NCI-H774 (cell line): ENCODE measurements at places on chromosomes 4 and X.
A peak's percentile ranks its signal among the peaks of the same experiment; 100 is the strongest.

- DNase-seq = no peak
These were observed 137.9 kb downstream of the PJA1 start for GRCh38 chrX:69027181-69028005.

DNA sequence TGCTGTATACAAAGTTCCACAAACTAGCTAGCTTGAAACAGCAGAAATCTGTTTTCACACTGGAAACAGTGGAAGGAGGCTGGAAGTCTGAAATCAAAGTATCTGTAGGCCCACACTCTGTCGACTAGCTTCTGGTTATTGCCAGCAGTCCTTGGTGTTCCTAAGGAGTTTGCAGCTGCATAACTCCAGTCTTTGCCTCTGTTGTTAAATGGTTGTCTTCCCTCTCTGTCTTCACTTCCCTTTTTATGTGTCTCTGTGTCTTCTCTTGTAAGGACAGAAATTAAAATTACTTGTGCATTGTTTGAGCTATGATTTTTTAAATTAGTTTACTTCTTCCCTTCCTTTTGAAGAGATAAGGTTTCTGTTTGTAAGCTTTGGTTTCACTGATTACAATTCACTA, 8.2 kb downstream of the MTHFD2L start:
- DNase-seq = no peak

DNA sequence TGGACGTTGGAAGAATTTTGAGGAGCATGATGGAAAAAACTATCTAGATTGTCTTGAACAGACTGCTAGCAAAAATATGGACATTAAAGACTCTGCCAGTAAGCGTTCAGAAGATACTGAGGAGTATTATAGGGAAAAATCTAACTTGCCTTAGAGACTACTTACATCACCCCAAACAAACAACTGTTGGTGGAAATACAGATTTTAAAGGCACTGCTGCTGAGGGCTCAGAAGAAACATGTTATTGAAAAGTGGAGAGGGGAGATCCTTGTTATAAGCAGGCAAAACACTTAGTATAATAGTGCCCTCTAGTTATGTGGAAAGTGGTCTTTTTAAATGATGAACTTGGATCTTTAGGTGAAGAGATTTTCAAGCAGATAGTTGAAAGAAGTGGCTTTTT, 29.2 kb downstream of the MAD2L1 start:
- DNase-seq = no peak

DNA sequence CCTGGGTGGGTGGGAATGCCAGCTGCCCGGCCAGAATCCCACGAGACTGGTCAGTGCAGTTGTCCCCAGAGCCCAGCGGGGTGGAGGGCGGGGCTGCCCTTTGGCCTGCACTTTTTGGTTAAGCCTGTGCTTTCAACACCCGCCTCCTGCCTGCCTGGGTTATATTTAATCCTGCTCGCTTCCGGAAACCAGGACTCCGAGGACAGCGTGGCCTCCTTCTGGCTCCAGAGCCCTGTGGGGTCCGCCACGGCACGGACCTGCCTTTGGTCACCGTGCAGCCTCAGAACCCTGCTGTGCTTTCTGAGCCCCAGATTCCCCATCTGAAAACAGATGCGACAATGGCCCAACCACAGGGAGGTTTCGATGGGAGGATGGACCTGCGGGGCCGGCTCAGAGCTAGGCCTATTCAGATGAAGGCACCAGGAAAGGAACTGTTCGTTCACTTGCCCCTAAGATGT, 29.4 kb upstream of the KIAA0232 start:
- no peak for DNase-seq

GRCh38 chrX:111831343-111831742, 44.6 kb upstream of the TRPC5OS start:
- DNase-seq = peak; percentile 70

- DNase-seq = no peak
These were observed 41.6 kb upstream of the CXorf38 start for GRCh38 chrX:40688929-40689328.

DNA sequence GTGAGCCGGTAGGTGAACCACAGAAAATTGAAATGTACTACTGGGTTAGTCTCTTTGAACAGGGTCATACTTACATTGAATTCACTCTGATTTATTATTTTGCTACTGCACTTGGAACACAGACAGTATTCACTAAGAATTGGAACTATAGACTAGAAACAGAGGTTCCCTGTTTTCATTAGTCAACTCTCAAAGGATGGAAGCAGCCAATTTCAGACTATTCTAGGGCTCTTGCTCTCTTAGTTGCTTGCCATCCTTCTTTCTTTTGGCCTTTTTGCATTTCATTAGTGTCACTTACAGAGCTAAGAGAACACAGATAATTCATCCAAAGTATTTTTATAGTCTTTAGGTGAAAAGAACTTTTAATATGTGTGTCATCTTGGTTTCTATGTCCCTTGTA, 52.6 kb downstream of the SHROOM3 start:
- no peak for DNase-seq

- DNase-seq = no peak
These were observed 94.3 kb upstream of the LEF1 start for GRCh38 chr4:108263057-108263456.

GRCh38 chr4:113958766-113959538, 20.5 kb downstream of the ARSJ start:
- DNase-seq = peak; percentile 74

DNA sequence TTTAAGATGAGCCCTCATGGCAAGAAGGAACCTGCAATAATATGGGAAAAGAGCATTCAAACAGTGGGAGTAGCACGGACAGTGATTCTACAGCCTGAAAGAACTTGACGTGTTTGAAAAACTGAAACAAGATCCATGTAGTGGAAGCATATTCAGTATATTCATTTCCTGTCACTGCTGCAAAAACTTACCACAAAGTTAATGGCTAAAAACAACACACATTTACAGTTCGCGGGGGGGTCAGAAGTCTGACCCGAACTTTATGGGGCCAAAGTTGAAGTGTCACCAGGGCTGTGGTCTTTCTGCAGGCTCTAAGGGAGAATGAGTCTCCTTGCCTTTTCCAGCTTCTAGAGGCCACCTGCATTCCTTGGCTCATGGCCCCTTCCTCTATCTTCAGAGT, 52.6 kb upstream of the ARX start:
- DNase-seq = no peak

DNA sequence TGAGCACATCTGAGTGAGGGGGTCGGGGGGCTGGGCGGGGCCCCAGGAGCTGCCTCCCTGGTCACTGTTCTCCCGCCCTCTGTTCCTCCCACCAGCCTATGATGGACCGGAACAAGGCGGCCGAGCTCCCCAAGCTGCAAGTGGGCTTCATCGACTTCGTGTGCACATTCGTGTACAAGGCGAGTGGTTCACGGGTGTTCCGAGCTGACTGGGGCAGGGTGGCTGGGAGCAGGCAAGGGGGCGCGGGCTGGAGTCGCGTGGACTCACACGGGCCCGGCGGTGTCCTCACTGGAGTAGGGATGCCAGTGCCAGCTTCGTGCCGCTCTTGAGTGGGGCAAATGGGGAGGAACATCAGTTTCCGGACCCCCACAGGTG, 7.7 kb downstream of the ATP5ME start:
- no peak for DNase-seq

DNA sequence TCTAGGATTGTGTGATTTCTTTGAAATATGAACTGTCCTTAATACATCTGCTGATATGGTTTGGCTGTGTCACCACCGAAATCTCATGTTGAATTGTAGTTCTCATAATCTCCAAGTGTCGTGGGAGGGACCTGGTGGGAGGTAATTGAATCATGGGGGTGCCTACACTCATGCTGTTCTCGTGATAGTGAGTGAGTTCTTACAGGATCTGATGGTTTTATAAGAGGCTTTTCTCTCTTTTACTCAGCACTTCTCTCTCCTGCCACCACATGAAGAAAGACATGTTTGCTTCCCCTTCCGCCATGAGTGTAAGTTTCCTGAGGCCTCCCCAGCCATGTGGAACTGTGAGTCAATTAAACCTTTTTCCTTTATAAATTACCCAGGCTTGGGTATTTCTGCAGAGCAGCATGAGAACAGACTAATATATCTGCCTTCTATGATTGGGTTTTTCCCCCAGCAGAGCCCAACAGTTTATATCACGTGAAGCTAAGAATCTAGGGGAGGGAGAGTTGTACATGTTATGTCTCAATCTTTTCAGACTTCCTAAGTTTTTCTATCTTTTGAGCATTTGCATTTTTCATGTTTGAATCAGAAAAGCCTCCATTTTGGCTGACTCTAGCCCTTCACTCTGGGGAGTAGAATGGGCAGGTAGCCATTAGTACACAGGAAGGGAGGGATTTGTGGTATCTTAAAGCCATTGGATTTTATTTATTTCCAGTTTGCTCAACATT, 58.9 kb downstream of the PLAC1 start:
- DNase-seq = no peak

DNA sequence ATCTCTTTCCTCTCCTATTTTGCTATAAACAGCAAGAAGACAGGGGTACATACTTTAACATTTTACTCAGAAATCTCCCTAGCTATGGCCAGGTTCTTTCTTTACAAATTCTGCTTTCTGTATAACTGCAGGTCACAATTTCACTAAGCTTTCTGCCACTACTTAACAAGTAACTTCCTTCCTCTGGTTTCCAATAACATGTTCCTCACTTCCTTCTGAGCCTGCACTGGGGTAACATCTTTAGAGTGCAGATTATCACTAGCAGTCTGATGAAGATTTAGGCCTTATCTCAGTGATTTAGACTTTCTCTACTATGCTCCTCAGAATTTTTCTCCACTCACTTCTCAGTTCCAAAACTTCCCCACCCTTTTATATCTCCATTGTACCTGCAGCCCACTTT, 1930.5 kb upstream of the AGA start:
- no peak for DNase-seq

- no peak for DNase-seq
These were observed 601 bp upstream of the TCEANC start for GRCh38 chrX:13652287-13652793.
